ENCODE measurements at places on chromosomes 2 and 18.

- DNase-seq = no peak
Measured at GRCh38 chr2:213429516-213429915, 145.3 kb downstream of the SPAG16 start.

- no peak for DNase-seq
Measured at GRCh38 chr18:12577848-12578247, 80.1 kb downstream of the SPIRE1 start.

GRCh38 chr18:11467611-11468010, 141.8 kb upstream of the SLC35G4 start:
- DNase-seq = no peak

DNA sequence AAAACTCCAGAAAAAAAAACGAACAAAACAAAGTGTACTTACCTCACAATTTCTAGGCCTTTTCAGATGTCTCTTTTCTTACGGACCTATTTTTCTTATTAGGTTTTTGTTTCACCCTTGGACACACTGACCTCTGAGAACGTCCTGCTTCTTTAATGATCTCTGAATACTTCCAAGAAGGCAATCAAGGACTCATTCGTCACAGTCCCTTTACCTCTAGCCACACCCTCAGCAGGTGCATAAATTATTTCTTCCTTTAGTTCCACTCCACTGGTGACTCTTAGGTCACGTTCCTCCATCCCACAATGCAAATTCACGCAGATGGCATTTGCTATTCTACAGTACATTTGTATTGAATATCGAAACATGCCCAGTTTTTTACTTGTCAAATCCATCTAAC, 21.9 kb downstream of the PELI1 start:
- no peak for DNase-seq

GRCh38 chr2:158297606-158298005, 158.9 kb downstream of the CCDC148 start:
- no peak for DNase-seq

DNA sequence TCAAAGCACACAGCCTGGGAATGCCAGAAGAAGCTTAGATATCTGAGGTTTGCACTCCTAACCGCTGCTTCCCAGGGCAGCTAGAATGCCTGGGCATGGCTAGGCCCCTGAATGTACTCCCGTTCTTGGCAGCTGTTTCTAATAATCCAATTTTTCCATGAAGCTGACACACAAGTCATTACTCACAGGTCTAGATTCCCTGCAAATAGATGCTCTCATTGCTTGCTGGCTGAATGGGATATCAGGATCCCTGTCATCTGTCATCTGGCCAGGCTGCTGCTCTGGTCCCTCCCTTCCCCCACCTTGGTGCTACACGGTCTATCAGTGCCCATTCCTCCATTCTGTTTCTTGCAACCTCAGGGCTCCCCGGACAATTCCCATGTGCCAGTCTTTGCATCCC, 40.7 kb upstream of the TEX51 start:
- no peak for DNase-seq

DNA sequence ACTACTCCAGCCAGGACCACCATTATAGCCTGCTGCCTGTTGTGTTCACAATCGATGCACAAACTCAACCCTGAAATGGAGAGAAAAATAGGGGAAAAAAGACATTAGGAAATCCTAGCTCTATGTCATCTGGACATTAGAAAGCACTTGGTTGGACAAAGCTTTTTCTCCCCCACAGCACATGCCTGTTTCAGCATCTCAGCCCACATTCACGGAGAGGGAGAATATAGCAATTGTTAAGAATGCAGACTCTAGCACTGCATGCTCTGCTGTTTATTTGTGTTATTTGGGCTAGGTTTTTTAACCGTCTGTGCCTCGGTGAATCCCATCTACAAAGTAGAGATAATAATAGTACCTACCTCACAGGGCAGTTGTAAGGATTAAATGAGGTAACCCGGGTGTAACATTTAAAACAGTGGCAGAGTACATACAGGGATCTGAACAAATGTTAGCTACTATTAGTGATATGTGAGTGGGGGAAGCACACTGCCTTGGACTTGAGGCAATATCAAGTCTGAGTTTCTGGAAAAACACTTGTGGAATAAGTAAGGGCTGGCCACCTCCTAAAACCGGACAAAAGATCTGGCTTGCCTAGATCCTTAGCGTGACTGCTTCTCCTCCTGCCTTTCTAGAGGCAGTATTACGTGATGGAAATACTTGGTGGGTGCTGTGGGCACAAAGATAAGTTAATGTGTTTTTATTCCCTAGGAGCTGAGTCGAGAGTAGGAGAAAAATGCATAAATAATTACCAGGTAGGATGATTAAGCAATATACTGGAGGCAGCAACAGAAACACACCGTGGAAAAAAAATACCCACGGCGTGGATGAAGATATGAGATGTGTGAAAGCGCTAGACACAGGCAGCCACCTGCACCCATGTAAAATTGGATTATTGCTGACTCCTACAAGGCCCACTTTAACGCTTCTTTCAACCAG, 1.0 kb upstream of the PPP1CB start:
- peak; percentile 22 for DNase-seq

- DNase-seq = no peak
Measured at GRCh38 chr2:29463181-29463900, 348.1 kb downstream of the CLIP4 start.

DNA sequence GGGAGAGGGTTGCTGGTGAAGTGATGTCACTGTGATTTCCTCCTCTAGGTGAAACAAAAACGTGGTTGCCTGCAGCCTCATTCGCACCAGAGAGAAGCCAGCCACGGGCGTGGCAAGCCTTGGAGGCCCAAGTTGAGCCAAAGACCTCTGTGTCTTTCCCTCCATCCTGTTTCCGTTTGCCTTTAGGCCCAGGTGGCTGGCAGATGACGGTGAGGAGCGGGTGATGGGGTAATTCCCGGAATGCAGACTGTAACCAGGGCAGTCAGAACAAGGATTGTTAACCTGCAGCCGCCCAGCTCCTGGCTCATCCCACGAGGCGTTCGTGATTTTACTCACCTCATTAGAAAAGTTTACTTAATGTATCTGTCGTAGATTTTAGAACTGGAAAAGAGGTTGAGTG, 14.4 kb downstream of the CTIF start:
- DNase-seq = no peak
